Hematopoietic multipotent progenitor cell (in vitro differentiated cells): ENCODE measurements at places on chromosomes 4 and X.

DNA sequence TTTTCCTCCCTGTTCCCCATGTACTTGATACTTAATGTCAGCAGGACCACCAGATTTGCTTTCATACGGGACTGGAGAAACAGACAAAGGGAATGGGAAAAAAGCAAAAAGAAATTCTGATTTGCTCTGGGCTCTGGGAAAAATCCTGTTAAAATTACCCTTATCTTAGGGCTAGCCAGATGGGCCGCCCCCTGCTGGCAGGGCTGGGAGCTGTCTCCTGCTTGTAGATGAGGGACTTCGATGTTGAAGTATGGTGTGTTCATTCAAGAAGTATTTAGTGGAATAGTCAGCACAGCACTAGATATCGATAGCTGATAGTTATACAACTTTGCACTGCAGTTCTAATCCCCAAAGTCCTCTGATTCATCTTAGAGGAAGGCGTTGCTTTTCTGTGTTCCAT is 45.8 kb downstream of the BCORL1 start:
- peak; percentile 22 for DNase-seq

GRCh38 chr4:89307446-89308160 is at the start of gene GPRIN3:
Gene GPRIN3 (minus strand): TSS chr4:89307800. CDS start chr4:89250110, 57,690 bp downstream.
- DNase-seq = peak; percentile 53

DNA sequence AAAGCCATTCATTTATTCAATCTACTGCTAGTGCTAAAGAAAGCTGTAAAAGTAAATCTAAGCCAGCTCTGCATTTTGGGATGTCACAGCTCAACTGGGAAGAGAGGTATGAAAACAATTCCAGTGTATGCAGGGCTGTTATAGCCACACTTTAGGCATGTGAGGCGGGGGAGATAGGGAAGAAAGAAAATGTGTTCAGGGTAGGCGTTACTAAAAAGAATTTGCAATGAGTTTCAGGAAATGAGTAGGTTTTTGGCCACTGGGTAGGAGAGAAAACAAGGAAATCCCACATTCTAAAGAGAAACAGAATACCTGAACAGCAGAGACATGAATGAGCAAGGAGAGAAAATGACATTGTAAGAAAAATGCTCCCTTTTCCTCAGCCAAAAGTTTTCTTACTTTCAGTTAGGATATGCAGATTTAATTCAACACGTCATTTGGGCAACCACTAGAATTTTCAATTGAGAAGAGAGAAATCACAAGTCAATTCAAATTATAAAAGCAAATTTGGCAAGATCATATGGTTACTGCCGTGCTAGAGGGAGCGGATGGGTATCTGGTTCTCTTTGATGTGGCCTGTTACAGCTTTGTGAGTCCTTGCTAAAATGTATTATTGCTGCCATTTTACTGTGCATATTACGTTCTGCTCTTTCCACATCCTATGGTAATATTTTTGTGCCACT is 226.3 kb downstream of the KCNIP4 start:
- no peak for DNase-seq

GRCh38 chrX:39293203-39293602 is 491.9 kb downstream of the MID1IP1 start:
- DNase-seq = no peak

- DNase-seq = no peak
These were observed 22.7 kb upstream of the INTS6L start for GRCh38 chrX:135497736-135498135.

- DNase-seq = peak; percentile 77
These were observed at the start of gene ARMCX1 for GRCh38 chrX:101550362-101550750. Gene ARMCX1 (plus strand): TSS chrX:101550547. CDS start chrX:101552931, 2,384 bp downstream.

DNA sequence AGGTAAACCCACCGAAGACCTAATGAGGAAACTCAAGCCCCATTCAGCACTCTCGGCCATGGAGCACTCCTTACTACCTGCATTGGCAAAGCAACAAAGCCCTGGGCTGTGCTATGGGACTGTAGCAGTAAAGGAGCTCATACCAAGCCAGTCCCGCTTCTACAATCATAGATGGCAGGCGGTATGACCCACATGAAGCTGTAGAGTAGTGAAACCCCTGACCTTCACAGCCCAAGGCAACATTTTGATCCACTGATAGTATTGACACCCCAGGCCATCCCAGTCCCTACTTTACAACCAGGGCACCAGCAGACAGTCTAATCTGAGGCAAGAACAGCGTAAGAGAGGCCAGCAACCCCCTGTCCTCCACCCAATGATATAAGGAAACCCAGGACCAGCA is 25.2 kb downstream of the CENPC start:
- DNase-seq = no peak

DNA sequence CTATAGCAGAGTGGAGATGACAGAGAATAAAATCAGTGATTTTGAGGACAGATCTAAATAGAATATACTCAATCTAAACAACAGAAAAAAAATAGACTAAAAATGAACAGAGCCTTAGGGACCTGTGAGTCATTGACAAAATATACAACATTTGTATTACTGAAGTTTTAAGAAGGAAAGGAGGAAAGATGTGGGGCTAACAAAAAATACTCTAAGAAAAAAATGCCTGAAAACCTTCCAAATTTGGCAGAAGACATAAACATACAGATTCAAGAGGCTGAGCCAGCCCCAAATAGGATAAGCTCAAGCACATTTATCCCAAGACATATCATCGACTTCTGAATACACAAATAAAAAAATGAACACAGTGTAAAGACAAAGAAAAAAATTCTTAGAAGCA is 123.6 kb upstream of the INTU start:
- no peak for DNase-seq

GRCh38 chr4:77201857-77202256 is 44.9 kb downstream of the CCNG2 start:
- DNase-seq = no peak

- DNase-seq = no peak
These were observed 83.3 kb downstream of the VEGFC start for GRCh38 chr4:176709417-176709816.

DNA sequence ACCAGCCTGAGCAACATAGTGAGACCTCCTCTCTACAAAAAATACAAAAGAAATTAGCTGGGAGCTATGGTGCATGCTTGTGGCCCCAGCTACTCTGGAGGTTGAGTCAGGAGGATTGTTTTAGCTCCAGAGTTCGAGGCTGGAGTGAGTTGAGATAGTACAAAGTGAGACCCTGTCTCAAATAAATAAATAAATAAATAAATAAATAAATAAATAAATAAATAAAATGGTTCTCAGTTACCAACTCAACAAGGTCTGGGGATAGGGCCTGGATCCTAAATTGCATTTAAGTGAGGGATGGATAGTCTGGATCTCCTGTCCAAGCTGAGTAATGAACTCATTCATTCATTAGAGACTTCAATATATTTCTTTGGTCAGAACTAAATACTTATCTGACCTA is 115.7 kb upstream of the IL1RAPL2 start:
- no peak for DNase-seq

- DNase-seq = peak; percentile 8
These were observed 27.0 kb upstream of the TMEM131L start for GRCh38 chr4:153438916-153439756.

DNA sequence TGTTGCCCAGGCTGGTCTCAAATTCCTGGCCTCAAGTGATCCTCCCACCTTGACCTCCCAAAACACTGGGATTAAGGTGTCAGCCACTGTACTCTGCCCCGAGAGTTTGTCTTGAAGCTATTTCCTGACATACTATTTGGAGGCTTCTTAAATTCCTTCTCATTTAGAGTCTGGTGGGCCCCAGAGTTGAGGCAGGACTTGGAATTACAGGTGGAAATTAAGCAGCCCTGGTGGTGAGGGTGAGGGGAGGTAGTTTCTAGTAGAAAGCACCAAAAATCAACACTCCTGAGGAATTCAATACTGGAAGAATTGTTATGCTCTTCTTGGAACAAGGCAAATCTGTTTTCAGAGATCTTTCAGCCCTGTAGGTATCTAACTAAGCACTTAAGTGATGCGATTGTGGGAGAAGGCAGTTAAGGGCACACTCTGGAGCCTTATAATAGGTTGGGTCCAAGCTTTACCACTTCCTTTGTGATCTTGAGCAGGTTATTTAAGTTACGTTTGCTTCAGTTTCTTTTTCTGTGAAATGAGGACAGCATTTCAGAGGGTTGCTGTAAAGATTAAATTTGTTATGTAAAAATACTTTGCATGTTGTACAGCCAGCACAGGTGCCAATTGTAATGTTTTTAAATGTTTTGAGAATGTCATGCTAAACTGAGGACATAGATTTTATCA is 200.7 kb downstream of the SOWAHB start:
- no peak for DNase-seq

- no peak for DNase-seq
These were observed 115.0 kb downstream of the TRIML1 start for GRCh38 chr4:188254211-188254610.

DNA sequence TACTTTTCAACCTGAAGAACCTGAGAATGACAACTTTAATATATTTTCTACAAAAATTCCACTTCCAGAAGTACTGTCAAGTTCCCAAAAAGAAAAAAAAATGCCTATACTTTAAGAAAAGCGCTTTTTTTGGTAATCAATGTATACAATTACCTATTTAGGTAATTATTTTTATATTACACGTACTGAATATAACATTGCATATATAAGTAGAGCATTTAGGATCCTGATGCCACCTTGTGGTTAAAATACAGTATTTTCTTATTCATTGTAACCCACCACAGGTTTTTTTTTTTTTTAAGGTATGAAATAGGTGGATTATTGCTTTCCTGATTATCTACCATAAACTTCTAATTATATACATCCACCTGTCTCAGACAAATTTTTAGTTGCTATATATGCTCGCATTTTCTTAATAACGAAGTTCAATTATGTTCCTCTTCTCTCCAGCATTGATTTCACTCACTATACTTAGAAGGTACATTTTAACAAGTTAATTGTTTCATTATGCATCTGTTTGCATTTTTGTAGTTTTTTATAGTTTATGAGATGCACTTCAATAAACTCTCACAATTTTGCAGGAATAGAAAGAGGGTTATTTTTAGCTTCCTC is 5.2 kb downstream of the MAP9 start:
- peak; percentile 13 for DNase-seq

DNA sequence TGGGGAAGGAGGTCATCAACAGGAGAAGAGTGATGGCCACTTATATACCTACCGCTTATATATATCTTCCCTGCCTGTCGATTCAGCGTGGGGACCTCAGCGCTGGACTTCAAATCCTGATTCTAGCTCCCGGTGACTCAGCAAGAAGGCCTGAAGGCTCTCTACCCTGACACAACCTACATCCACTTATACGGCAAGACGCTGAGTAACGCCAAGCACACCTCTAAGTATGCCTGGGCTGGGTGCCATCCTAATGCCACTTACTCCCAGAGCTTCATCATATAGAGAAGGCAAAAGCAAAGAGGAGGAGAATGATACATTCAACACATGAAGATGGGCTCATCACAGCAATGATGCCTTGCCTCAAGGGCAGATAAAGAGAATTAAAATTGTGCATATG is 198.3 kb downstream of the CHIC2 start:
- DNase-seq = no peak

DNA sequence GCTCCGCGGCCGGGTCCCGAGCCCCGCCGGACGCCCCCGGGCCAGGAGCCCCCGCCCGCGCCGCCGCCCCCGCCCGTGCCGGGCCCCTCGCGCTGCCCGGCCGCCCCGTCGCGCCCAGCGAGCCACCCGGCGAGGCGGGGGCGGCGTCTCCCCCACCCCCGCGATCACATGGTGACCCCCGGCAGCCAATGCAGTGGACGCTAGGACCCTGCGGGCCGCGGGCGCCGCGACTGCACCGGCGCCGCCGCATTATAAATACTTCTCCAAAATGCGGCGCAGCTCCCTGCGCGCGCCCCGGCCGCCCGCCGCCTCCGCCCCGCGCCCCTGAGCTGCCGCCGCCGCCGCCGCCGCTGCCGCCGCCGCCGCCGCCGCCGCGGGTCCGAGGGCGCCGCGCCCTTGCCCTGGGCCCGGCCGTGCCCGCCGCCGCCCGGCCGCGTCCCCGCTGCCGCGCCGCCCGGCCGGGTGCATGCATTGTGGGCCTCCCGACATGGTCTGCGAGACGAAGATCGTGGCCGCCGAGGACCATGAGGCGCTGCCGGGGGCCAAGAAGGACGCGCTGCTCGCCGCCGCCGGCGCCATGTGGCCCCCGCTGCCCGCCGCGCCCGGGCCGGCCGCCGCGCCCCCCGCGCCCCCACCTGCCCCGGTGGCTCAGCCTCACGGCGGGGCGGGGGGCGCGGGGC is at the start of gene NAT8L:
Gene NAT8L (plus strand): TSS at position 282 of the 680 bp plus-strand sequence. CDS start 185 bp downstream, at position 467.
- peak; percentile 72 for DNase-seq

DNA sequence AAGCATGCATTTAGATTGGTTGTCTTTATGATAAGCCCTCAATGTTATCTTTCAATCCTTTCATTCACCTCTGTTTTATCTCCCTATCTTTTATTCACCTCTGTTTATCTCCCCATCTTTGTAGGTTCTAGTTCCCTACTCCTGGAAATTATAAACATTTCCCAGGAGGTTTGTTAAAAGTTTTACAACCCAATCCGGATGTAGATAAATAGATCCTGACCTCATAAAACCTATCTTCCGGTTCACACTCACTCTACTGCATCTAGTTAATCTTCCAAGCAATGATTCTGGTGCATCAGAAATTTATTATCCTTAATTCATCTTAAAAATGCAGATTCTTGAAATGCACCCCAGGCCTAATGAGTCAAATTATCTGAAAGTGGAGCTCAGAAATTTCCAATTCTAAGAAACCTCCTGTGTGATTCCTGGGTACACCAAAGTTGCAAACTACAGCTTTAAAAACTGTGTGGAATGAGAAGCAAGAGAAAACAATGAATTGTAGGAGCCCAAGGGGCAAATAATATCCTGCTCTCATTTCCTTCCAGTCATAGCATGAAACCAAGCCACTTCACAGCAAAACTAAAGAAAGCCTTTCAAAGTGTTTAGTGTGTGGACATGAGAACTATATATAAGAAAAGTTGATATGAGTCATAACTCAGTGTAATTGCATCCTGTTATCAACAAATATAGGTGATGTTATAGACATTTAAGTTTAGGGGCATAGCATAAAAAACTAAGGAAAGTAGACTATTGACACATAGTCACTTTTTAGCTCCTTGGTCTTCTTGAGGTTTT is 51.1 kb upstream of the UGT8 start:
- no peak for DNase-seq

GRCh38 chr4:41912546-41912945 is 22.7 kb upstream of the TMEM33 start:
- DNase-seq = no peak

DNA sequence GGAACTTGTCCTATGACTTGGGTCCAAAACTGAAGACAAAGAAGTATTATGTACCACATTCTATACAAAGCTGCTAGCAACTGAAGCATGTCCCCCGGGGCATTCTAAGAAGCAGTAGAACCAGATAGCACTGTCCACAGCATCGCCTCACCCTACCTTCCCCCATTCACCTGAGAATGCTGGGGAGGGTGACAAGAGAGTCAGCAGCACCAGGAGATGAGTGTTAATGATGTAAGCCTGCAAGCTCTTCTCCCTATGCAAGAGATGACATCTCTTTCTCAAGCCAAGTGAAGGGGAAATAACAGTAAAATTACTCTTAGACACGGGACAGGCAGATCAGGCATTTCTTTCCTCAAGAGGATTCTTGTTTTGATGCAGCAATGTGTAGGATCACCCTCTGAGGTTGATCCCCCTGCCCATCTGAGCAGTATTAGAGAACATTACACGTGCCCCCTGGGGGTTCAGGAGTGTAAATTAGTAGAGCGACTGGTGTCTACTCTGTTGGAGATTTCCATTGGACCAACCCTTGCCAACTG is 13.9 kb upstream of the TLR1 start:
- no peak for DNase-seq
